Foreskin melanocyte (primary cell): ENCODE measurements at places on chromosomes 4 and X.

DNA sequence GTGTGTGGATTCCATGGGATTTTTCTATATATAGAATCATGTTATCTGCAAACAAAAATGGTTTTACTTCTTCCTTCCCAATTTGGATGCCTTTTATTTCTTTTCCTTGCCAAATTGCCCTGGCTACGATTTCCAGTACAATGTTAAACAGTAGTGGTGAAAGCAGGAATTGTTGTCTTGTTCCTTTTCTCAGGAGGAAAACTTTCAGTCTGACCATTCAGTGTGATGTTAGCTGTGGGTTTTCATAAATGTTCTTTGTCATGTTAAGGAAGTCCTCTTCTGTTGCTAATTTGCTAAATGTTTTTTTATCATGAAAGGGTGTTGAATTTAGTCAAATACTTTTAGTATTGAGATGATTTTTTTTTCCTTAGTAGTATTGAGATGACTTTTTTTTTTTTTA is 10.9 kb downstream of the SAP30 start:
- DNase-seq: peak; percentile 79

- DNase-seq: no peak
These were observed 976 bp downstream of the PHKA1 start for GRCh38 chrX:72713130-72713529.

GRCh38 chr4:91681544-91681943 is 622.2 kb upstream of the GRID2 start:
- no peak for DNase-seq

GRCh38 chr4:74456849-74457395 is 12.0 kb downstream of the AREG start:
- no peak for DNase-seq

- no peak for DNase-seq
These were observed 2.0 kb upstream of the GPR34 start for GRCh38 chrX:41686788-41687187.

GRCh38 chr4:172147687-172148086 is 334.5 kb downstream of the GALNTL6 start:
- peak; percentile 10 for DNase-seq

DNA sequence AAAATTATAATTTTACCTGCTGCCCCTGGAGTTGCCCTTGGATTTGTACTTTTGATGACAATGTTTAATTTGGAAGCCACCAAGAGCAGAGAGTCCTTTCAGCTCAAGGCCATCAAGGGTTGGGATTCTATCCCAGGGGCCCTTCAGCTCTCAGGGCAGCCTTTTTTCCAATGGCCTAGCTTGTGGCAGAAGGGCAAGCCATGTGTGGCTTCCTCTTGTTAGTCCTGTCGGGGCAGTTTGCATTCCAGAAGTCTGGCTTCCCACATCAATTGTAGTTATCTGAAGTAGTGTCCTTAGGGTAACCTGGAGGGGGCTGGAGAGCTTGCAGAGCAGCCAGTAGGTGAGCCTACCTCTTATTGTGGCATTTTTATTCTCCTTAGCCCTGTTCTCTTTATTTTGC is 569.4 kb downstream of the TRAM1L1 start:
- no peak for DNase-seq

GRCh38 chr4:170805352-170805751 is 715.6 kb upstream of the AADAT start:
- DNase-seq: no peak

- DNase-seq: no peak
These were observed 56.9 kb downstream of the ACOX3 start for GRCh38 chr4:8383451-8384160.

GRCh38 chr4:185282968-185283367 is 73.6 kb downstream of the SNX25 start:
- DNase-seq: peak; percentile 40

DNA sequence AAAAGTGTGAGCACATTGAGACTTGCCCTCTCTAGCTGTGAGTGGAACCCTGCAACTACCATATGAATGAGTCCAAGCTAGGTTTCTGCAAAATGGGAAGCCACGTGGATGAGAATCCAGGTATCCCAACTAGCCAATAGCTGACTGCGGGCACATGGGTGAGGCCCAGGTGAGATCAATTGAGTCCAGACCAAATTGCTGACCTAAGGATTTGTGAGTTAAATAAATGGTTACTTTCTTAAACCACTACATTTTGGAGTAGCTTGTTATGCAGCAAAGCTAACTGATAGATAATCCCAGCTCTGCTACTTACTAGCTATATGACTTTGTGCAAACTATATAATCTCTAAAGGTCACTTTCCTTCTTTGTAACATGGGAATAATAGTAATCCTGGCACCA is 150.3 kb upstream of the LCORL start:
- no peak for DNase-seq

DNA sequence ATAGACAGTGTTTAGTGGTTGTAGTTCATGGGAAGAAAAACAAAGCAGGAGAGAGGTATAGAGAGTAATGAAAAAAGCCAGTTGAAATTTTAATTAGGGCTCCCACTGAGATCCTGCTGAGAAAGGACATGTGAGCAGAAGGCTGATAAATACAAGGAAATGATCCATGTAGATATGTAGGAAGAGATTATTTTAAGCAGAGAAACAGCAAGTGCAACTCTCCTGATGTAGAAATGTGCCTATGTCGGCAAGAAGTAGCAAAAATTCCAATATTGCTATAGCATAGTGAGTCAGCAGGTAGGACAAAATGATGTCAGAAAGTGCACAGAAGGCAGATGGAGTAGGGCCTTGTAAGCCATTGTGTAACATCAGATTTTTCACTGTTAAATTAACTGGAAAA is 1027.3 kb downstream of the PCDH18 start:
- no peak for DNase-seq

- no peak for DNase-seq
These were observed 7.8 kb downstream of the LARP1B start for GRCh38 chr4:128068918-128069317.

GRCh38 chr4:105978684-105979296 is 83.5 kb downstream of the NPNT start:
- no peak for DNase-seq

DNA sequence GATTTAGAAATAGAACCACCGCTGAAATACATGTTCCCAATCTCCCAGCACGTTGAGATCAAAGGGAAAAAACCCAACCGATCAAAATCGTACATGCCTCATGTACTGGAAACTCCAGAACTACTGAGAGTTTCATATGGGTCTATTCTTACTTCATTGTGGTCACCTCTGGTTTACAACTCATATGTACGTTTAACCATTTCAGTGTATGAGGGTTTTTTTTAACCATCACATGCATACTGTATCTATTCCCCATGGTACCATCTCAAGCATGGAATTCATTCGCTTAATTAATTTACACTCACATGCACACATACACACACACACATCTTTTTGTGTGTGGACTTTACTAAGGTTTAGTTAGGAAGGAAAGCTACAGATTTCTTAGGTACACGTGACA is 46.0 kb upstream of the CLNK start:
- no peak for DNase-seq

DNA sequence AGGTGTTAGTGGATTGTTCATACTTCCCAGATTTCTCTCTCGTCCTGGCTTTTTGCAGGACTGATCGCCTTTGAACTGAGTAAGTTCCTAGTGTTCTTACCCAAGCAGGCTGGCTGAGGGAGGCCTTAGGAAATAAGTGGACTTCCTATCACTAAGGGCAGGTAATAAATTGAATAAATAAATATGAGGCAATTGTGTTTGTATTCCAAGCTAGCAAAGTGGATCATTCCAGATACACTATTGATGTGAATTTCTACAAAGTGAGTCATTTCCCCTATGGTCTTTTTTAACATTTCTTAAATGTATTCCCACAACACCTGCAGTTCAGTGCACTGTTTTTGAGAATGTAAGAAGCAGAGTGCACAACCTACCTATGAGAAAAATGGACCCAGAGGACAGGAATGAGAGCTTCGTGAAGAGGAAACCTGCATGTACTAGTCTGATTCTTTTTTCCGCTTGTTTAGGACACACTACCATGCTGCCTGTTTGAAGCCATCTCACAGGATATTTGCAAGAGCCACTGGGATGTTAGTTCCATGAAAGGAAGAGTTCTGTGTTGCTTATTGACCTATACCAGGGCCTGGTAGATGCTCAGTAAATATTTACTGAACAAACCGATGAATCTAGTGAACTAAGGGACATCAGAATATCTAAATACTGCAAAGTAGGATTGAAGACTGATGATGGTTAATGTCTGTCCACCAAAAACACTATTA is 29.0 kb upstream of the SMAD1 start:
- no peak for DNase-seq

- no peak for DNase-seq
These were observed 142.1 kb downstream of the CPEB2 start for GRCh38 chr4:15144249-15144966.

- no peak for DNase-seq
These were observed 13.6 kb downstream of the SOD3 start for GRCh38 chr4:24808955-24809354.

GRCh38 chr4:89152972-89153371 is 41.6 kb downstream of the TIGD2 start:
- no peak for DNase-seq

- DNase-seq: peak; percentile 48
These were observed 147.7 kb downstream of the CPEB2 start for GRCh38 chr4:15149839-15150592.

DNA sequence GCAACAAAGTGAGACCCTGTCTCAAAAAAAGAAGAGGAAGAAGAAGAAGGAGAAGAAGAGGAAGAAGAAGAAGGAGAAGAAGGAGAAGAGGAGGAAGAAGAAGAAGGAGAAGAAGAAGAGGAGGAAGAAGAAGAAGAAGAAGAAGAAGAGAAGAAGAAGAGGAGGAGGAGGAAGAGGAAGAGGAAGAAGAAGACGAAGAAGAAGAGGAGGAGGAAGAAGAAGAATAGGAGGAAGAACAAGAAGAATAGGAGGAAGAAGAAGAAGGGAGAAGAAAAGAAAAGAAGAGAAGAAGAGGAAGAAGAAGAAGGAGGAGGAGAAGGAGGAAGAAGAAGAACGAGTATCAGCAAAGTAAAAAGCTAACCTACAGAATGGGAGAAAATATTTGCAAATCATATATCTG is 33.3 kb upstream of the LONRF3 start:
- no peak for DNase-seq

DNA sequence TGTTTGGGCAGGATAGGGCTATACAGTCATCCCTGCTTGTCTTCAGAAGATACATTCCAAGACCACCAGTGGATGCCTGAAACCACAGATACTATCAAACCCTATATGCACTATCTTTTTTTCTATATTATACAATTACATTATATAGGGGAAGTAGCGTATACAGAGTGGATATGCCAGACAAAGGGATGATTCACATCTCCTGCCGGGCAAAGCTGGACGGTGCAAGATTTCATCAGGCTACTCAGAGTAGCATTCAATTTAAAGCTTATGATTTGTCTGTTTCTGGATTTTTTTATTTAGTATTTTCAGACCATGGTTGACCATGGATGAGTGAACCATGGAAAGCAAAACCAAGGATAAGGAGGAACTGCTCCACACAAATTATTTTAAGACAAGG is 7.0 kb upstream of the AMTN start:
- no peak for DNase-seq

GRCh38 chrX:51728202-51728601 is 15.0 kb upstream of the GSPT2 start:
- no peak for DNase-seq

GRCh38 chr4:80409809-80410208 is 74.3 kb downstream of the CFAP299 start:
- no peak for DNase-seq

- no peak for DNase-seq
These were observed 408.8 kb upstream of the F9 start for GRCh38 chrX:139121616-139122286.

DNA sequence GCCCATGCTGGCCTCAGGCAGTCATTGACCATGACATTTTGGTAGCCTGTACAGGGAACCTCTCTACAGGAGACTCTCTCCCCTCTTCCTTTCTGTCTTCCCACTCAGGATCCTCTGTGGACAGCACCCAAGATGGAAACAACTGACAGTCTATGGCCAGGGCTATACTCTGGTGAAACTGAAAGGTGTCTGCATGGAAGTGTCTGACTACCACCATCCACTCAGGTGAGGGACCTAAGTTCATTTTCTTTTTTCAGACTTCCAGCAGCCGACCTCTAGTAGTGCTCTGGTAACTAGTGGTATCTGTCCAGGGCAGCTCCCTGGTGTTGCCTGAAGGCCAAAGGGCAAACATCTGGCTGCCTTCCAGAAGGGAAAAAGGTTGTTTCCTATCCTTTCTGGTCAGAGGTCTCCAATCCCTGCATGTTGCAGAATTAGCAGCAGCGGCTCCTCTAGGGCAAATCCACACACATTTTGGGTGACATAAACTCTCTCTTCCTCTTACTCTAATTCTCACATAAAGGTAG is 804.5 kb downstream of the C4orf33 start:
- DNase-seq: no peak

DNA sequence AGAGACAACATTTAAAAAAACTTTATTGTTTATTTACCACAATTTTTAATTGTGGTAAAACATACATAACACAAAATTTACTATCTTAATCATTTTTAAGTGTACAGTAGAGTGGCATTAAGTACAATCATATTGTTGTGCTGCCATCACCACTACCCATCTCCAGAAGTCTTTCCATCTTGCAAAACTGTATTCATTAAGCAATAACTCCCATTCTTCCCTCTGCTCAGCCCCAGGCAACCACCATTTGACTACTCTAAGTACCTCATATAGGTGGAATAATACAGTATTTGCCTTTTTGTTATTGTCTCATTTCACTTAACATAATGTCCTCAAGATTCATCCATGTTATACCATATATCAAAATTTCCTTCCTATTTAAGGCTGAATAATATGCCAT is 12.8 kb upstream of the FAM47E start:
- no peak for DNase-seq

DNA sequence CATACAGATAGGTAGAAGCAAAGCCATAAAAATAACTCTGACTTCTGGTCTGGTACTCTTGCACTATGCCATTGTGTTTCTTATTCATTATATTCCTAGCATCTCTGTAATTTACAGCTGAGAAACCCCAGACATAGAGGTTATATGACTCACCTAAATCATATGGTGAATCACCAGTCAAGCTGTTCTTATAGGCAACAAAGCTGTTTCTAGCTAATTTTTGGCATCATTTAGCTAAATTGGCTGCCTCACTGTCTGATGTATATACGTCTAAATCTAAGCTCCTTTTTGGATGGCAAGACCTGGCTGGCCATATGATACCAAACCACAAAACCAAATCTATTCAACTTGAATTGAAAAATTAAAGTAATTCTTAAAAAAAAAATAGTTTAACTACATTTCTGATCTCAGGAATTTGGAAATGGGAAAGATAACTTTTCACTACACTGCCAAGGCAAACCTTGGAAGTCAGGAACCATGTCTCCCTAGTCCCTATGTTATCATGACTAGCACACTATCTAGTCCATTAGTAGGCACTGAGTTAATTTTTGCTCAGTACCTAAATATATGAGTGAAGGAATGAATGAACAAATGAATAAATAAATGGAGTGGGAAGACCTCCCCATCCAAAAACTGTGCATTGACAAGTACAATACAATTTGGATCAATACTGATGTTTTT is 41.3 kb upstream of the STAG2 start:
- DNase-seq: peak; percentile 1

DNA sequence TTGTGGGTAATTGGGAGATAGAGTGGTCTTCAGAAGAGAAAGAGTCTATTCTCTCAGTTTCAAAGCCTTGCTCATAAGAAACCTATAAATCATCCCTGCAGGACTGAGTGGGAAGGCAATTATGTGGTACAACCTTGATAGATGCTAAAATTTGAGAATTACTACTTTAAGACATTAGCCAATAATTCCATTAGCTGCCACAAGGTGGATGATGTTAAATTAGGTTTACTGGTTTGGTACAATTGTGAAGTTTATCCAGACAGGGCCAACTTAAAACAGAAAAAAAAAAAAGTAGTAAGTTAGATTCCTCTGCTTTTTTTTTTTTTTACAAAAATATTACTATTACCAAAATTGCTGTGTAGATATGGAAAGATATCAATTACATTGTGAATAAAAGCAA is 73.2 kb upstream of the AMOT start:
- no peak for DNase-seq
